ENCODE measurements at places on chromosomes 2 and 18.

DNA sequence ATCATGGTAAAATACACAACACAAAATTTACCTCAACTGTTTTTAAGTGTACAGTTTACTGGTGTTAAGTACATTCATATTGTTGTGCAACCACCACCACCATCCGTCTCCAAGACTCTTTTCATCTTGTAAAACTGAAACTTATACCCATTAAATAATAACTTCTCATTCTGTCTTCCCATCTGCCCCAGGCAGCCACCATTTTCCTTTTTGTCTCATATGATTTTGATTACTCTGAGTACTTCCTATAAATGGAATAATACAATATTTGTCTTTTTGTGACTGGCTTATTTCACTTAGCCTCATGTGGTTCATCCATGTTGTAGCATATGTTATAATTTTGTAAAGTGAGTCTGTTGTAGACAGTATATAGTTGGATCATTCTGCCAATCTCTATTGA is 82.7 kb downstream of the ALMS1 start:
- DNase-seq, result no peak

DNA sequence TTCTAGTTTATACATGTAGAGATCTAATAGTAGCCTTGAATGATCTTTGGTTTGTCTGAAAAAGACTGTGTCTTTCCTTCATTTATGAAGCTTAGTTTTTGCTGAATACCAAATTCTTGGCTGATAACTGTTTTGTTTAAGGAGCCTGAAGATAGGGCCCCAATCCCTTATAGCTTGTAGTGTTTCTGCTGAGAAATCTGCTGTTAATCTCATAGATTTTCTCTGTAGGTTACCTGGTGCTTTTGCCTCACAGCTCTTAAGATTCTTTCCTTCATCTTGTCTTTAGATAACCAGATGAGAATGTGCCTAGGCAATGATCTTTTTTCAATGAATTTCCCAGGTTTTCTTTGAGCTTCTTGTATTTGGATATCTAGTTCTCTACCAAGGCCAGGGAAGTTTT is 562.1 kb downstream of the XIRP2 start:
- no peak for DNase-seq

- DNase-seq, result no peak
Observed at GRCh38 chr2:90209806-90210205, 1518.3 kb downstream of the RPIA start.

DNA sequence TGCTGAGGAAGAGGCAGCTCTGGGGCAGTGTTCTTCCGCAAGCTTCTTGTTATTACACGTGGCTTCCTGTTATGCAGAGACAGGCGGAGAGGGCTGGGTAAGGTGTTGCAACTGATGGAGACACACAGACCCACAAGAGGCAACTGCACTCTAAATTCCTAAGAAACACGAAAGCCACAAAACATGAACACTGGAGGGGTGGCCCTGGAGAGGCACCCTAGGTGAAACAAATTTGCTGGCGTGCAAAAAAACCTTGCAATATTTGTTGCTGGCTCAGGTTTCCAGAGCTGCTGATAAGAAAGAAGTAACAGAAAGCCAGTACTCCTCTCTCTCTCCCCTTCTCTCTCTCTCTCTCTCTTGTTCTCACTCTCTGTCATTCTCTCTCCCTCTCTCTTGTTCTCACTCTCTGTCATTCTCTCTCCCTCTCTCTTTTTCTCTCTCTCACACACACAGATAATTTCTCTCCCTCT is 31.8 kb downstream of the ARHGAP25 start:
- DNase-seq, result no peak

DNA sequence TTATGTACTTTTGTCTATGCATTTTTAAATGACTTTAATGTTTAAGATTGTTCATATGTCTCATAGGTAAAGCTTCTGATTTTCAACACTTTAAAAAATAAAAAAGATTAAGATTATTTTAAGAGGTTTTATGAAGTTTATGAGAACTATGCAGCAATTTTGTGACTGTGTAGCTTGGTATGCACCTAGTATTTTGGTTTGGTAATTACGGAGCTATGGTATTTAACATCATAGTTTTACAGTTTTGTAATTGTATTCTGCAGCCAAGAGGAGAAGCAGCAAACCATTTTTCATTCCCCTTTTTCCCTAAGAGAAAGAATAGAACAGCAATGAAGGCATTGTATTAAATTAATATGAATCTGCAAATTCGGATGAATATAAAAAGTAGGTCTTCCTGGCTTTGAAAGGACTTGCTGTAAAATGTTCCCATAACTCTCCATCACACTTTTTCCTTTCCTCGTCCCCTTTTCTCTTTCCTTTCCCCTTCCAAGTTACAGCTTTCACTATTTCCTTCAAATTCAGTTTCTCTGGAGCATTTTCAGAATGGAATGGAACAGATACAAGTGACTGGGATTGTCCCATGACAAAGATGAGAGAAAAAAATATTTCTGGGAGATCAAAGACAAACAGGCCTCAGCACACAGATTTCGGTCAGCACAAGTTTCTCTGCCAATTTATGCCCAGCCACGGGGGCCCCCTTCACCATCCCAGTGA is 26.1 kb upstream of the PIEZO2 start:
- no peak for DNase-seq

DNA sequence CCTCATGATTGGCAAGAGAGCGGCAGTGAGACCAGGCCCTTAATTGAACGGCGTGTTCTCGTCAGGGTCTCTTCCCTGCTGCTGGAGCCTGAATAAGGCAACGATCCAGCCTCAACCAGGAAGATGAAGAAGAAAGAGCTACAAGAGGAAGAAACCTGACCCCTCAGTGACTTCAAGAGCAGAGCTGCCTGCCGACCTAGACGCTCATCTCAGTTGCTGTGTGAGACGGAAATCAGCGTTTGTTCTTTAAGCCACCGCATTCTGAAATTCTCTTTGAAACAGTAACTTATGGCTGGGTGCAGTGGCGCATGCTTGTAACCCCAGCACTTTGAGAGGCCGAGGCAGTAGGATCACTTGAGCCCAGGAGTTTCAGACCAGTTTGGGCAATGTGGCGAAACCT is 29.6 kb upstream of the KCNG3 start:
- no peak for DNase-seq

GRCh38 chr2:149021271-149021719 is 17.2 kb upstream of the LYPD6B start:
- DNase-seq, result no peak

GRCh38 chr2:171804456-171804855 is 89.6 kb downstream of the SLC25A12 start:
- DNase-seq, result no peak

DNA sequence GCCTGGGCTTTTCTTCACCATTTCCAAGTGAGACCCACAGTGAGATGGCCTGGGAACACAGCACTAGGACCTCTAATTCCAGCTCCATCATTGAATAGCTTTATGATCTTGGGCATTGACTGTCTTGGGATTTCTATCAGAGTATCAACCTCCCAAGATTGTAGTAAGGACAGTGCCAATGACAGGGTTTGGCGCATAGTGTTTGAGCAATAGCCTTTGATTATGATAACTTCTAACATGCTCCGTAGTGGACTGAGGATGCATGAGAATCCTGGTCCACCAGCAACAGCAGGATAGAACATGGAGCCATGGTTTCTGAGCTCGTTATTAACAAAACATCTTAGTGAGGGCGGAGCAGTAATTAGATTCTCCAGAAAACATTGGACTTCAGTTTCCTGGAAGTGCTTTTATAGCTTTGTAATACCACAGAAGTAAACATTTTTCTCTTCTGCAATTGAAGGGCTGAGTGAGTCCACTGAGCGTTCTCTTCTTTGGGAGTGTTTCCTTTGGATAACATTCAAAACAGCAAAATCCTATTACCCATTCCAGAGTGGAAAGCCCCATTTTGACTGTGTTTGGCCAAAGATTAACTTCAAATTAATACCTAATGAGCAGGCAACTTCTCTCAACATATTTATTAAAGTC is 63.7 kb downstream of the IL1R2 start:
- DNase-seq, result no peak

DNA sequence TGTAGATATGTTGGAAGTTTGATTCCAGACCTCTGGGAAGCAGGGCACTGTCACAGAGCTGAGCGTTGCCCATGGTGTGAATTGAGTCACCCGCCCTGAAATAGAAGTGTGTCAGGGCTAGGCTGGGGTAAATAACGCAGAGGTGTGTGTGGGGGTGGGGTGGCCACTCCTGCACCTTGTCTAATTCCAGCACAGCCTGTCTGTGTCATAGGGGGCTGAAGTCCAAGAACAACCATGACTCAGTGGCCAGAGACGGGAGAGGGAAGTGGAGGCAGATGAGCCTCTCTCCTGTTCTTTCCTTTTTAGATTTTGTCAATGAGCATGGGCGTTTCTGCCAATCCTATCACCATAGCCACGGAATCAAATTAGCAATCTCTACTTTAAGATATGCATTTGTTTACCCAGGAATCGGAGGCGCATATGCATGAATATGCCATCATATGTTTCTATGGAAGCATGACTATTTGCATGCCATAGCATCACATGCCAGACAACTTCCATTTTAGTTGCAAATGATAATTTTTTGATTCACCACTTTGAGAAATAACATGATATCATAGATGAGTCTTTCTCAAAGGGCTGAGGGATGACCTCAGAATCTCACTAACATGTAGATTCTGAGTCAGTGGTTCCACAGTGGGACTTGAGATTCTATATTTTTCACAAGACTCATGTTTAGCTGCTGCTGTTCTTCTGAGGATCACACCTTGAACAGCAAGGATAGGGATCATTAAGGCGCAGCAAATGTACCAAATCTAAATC is 852.9 kb downstream of the DCDC2C start:
- no peak for DNase-seq

DNA sequence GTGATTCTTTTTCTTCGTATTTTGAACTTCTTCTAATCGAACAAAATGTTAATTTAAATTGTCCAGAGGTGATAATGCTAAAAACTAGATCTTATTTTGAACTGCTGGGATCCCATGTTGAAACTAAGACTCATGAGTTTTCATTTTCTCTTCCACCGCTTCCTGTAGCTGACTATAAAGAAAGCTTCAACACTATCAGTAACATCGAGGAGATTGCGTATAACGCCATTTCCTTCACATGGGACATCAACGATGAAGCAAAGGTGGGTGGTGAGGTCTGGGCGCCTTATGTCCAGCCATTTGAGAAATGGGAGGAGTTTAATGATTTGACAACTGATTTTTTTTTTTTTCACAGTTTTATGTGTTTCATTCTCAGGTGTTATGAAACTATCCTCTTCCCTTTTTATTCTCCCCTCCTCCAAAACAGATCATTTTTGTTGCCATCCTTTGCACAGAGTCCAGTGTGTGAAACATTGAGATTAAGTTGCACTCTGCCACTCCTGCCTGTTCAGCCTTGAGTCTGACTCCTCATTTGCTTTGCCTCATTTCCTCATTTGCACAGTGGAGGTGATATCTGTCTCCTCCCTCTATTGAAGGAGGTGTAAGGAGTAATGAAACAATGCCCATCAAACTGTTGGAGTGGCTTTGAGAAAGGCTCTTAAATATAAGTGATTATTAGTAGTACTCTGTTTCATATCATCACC is 13.8 kb downstream of the GRHL1 start:
- DNase-seq, result no peak

GRCh38 chr2:190766595-190766994 is 114.0 kb upstream of the GLS start:
- DNase-seq, result no peak

- no peak for DNase-seq
Observed at GRCh38 chr18:48079885-48080284, 149.4 kb upstream of the SMAD2 start.

DNA sequence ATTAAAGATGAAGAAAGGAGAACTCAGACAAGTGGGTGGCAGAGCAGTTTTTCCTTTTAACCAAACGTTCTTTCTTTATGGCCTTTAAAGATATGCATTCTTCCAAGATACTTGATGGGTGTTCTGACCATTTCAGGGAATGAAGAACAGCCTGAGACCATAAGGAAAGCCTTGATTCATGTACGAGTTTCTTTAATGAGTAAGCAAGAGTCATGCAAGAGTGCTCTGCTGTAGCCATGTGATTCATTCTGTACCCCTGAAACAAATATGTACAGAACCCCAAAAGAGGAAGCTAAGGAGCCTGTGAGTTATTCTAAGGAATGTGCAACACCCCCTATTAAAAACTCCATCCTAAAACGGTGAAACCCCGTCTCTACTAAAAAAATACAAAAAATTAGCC is 372.8 kb downstream of the MTX2 start:
- no peak for DNase-seq

DNA sequence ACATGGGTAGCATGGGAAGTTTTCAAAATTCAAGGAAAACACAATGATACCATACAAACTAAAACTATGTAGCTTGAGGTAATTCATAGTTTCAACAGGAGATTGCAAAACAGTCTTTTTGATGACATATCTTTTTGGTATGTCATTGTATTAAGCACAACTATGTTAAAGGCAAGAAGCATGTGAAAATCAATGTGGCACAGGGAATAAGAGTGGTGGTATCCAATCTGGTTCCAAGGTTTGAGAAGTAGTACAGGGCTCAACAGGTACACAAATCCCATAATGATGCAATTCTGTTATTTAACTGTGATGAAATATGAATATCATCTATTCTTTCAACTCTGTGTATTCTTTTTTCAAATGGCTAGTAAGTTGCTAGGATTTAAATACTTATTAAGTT is 16.4 kb upstream of the DLX2 start:
- no peak for DNase-seq

DNA sequence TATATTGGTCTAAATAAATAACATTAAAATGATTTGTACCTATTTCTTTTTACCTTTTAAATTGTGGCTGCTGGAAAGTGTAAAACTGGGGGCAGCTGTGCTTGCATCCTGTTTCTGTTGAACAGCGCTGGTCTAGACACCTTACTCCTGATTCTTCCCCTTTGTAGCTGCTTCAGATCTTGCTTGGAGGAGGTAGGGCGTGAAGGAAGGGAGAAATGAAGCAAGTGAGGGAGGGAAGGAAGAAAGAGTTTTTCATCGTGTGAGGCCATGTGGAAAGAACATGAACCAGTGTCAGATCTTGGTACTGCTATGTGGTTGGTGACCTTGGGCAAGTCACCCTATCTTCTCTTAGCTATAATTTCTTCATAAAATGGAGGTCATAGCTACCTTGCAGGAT is 89.0 kb upstream of the SEC11C start:
- DNase-seq, result no peak

- no peak for DNase-seq
Observed at GRCh38 chr2:192277494-192278109, 82.9 kb upstream of the TMEFF2 start.

Data from stimulated activated CD4-positive, alpha-beta T cell treated with anti-CD3 and anti-CD28 coated beads, TNF-alpha, amount 100 ng/mL, for 1 hour (primary cell).